ENCODE measurements at places on chromosomes 11 and 22. TPM values are rescaled to one million over a fixed set of nuclear protein-coding genes. Genes with fewer than 3 reads are reported as not detected.
A peak's percentile ranks its signal among the peaks of the same experiment; 100 is the strongest.

GRCh38 chr11:27526535-27526934 lies 20.0 kb upstream of the LIN7C start:
- H3K36me3 ChIP-seq: no peaks in the 10 kb centered on the region
- H3K4me3 ChIP-seq: no peak overlapping the region
- no peaks in the 10 kb centered on the region for H3K4me1 ChIP-seq
- H3K27ac ChIP-seq: no peak overlapping the region

DNA sequence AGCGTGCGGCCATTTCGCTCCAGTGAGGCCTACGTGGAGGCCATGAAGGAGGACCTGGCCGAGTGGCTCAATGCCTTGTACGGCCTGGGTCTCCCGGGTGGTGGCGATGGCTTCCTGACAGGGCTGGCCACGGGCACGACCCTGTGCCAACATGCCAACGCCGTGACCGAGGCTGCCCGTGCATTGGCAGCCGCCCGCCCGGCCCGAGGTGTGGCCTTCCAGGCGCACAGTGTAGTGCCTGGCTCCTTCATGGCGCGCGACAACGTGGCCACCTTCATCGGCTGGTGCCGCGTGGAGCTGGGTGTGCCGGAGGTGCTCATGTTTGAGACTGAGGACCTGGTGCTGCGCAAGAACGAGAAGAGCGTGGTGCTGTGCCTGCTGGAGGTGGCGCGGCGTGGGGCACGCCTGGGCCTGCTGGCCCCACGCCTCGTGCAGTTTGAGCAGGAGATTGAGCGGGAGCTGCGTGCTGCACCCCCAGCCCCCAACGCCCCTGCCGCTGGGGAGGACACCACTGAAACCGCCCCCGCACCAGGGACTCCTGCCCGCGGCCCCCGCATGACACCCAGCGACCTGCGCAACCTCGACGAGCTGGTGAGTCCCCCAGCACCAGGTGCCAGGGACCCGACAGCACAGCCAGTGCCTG lies 1.8 kb downstream of the GAS2L1 start:
- peaks cover 46% of the 10 kb centered on the region for H3K4me1 ChIP-seq
- H3K36me3 ChIP-seq: no peaks in the 10 kb centered on the region
- H3K4me3 ChIP-seq: peak overlapping the region; percentile 26
- DNase-seq: no peak
- H3K27me3 ChIP-seq: no peaks in the 10 kb centered on the region
- peak overlapping the region; percentile 85 for H3K27ac ChIP-seq

- H3K36me3 ChIP-seq: no peaks in the 10 kb centered on the region
- peaks cover 21% of the 10 kb centered on the region for H3K4me1 ChIP-seq
- H3K27me3 ChIP-seq: no peaks in the 10 kb centered on the region
Observed at GRCh38 chr22:44707752-44708151, 5.7 kb downstream of the PRR5 start.

- DNase-seq: no peak
- peaks cover 17% of the 10 kb centered on the region for H3K4me1 ChIP-seq
- H3K27ac ChIP-seq: no peak overlapping the region
- no peaks in the 10 kb centered on the region for H3K27me3 ChIP-seq
Observed at GRCh38 chr11:92979176-92979575, 9.7 kb downstream of the MTNR1B start.

GRCh38 chr11:69944146-69944795 lies 125.1 kb upstream of the FGF3 start:
- DNase-seq: no peak
- H3K36me3 ChIP-seq: no peaks in the 10 kb centered on the region
- H3K27ac ChIP-seq: no peak overlapping the region
- no peak overlapping the region for H3K4me3 ChIP-seq
- peaks cover 12% of the 10 kb centered on the region for H3K27me3 ChIP-seq
- peaks cover 9% of the 10 kb centered on the region for H3K4me1 ChIP-seq

GGTLC2 gene
- total RNA-seq: not detected

All from osteocyte (in vitro differentiated cells).